ENCODE measurements at places on chromosomes 16 and 17.

- DNase-seq = no peak
Observed at GRCh38 chr17:63665527-63666214, 34.3 kb downstream of the LIMD2 start.

DNA sequence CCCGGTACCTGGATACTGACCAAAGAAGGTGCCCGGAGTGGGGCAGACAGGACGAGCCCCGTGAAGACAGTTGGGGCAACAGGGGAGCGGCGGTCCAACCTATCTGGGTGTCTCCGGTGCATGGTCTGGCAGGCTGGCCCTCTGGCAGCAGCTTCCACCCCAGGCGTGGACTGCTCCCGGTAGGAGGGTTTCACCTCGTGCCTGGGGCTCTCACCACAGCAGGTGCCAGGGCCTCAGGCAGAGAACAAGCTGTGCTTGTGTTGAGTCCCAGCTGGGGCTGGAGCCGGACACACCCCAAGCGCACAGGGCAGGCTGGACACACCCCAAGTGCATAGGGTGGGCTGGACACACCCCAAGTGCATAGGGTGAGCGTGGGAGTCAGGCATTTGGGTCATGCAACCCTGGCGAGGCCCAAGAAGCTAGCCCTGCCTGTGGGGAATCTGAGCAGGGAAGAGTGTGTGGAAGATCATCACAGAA, 1.5 kb upstream of the FBXL16 start:
- DNase-seq = no peak

DNA sequence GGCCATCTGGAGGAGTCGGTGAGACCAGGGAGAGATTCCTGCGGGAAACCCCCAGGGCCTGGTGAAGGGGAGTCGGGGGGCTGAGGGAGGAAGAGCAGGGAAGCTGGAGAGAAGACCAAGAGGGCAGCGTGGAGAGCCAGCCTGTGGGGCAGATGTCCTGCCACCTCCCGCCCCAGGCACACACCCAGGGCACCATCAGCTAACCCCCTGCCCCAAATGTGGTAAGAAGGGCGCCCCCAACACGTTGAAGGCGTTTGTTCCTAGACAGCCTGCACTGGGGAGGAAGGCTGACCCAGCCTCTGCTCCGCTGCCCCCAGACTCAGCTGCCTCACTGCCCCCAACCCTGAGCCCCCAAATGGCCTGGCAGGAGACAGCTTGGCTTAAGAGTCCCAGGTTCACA, 1.3 kb downstream of the BAIAP3 start:
- no peak for DNase-seq

DNA sequence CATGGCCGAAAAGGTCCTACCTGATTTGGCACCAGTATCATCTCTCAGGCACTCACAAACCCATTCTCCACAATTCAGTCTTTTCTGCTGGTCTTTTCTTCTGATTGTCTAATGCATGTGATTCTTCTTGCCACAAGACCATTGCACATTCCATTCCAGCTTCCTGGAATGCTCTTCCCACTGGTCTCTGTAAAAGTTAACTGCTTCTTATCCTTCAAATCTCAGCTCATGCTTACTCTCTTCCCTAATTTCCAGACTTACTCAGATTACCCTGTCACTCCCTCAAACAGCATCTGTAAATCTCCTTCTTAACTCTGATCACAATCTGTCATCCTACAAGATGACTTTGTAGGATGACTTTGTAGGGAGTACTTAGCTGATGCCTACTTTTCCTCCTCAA, 320.2 kb downstream of the MAP2K6 start:
- DNase-seq = no peak

DNA sequence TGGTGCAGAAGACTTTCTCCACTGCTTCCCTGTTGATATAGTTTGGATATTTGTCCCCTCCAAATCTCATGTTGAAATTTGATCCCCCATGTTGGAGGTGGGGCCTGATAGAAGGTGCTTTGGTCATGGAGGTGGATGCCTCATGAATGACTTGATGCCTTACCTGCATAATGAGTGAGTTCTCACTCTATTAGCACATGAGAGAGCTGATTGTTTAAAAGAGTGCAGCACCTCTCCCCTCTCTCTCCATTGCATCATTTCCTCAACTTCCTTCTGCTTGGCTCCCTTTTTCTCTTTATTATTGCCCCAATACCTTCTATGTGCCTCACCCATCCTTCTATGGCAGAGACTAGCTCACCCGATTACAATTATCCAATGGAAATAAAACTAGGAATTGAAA, 90.8 kb upstream of the COX10 start:
- DNase-seq = no peak

GRCh38 chr16:11986521-11987057, 10.1 kb downstream of the SNX29 start:
- DNase-seq = no peak

DNA sequence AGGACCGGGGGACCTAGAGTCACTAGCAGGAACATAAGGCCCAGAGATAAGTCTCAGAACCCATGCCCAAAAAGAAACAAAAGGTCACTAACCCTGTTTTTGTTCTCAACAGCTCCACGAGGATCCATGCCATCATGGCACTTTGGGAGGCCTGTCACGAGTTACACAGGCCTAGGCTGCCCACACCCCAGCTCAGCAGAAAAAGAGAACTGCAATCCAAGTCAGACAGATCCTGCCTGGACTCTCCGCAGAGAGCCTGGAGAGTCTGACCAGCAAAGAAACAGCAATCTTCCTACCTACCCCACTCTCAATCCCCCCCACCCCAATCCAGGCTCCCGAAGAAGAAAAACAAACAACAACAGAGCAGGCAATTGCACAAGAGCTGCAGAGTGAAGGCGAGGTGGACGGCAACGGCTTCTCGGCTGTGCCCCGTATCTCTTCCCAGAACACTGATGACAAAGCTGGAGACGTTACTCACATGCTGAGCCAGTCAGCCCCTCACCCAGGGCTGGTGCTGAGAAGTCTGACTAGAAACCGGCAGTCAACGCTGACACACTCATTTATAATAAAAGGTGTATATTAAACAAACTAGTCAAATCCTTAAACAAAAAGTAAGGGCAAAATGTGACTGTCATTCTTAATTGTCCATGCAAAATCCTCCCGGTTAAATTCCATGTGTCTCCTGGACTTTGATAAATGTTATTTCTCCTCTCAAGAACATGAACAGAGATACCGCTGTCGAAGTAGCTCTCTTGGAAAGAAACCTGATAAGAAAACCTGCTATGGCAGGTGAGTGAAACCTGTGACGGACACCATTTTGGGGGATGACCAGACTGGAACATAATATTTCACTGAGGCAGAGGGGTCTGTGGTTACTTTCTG, 89.3 kb downstream of the SMG6 start:
- no peak for DNase-seq

DNA sequence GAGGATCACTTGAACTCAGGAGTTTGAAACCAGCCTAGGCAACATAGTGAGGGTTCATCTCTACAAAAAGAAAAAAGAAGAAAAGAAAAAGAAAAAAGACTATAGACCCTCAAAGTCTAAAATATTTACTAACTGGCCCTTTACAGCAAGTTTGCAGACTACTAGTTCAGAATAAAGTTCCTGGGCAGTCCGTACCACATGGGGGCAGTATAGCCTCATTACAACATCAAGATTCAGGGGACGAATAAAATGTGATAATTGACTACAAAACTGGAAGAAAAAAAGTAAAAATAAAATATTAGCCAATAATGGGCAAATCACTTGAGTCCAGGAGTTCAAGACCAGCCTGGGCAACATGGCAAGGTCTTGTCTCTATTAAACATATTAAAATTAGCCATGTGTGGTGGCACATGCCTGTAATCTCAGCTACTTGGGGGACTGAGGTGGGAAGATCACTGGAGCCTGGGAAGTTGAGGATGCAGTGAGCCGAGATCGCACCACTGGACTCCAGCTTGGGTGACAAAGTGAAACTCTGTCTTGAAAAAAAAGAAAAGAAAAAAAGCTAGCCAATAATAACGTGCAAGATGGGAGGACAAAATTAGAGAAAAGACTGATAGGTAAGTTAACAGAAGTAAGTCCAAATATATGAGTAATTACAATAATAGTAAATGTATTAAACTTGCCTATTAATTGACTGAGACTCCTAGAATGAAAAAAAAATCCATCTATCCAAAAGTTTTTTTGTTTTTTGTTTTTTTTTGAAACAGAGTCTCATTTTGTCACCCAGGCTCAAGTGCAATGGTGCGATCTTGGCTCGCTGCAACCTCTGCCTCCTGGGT, 129.4 kb upstream of the SEC14L1 start:
- DNase-seq = peak; percentile 51

- DNase-seq = no peak
Observed at GRCh38 chr17:63341276-63341675, 104.8 kb downstream of the CYB561 start.

DNA sequence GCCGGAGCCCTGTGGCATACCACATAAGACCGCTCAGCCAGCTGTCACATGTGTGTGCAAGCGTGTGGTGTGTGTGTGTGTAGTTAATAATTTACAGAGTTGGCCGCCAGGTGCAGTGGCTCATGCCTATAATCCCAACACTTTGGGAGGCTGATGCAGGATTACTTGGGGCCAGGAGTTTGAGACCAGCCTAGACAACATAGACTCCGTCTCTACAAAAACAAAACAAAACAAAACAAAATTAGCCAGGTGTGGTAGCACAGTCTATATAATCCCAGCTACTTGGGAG, 20.4 kb downstream of the SOCS1 start:
- no peak for DNase-seq

- no peak for DNase-seq
Observed at GRCh38 chr17:31487063-31487647, 95.7 kb downstream of the RAB11FIP4 start.

GRCh38 chr17:79690466-79690865, 40.3 kb upstream of the ENPP7 start:
- DNase-seq = no peak

DNA sequence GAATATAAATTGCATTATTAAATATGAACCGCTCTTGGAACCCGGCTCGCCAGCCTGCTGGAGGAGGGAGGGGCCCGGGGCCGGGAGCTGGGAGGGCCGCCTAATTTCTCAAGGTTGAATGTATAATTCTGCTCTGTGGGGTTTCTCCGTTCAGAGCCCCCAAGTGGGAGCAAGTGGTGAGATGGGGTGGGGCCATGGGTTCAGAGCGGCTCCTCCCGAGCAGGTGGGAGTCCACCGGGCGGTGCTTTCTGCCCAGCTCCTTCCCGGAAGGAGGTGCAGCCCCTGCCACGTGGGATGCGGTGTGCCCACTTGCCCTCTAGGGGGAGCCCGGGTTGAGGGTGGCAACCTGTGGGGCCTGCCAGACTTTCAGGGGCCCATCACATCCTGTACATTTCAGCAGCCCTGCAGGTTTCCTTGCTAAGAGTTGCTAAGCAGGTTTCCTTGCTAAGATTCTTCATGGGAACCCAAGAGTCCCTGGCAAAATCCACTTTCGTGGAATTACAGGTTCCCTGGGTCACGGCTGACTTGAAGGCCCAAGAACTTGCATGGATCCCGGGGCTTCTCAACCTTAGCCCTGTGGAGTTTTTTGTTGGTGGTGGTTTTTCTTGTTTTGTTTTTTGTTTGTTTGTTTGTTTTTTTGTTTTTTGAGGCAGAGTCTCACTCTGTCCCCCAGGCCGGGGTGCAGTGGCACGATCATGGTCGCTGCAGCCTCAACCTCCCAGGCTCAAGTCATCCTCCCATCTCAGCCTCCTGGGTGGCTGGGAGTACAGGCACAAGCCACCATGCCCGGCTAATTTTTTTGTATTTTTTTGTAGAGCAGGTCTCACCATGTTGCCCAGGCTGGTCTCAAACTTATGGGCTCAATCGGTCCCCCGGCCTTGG, 196.7 kb upstream of the GSE1 start:
- DNase-seq = peak; percentile 32

- no peak for DNase-seq
Observed at GRCh38 chr16:30813821-30814189, 26.8 kb upstream of the ZNF629 start.

DNA sequence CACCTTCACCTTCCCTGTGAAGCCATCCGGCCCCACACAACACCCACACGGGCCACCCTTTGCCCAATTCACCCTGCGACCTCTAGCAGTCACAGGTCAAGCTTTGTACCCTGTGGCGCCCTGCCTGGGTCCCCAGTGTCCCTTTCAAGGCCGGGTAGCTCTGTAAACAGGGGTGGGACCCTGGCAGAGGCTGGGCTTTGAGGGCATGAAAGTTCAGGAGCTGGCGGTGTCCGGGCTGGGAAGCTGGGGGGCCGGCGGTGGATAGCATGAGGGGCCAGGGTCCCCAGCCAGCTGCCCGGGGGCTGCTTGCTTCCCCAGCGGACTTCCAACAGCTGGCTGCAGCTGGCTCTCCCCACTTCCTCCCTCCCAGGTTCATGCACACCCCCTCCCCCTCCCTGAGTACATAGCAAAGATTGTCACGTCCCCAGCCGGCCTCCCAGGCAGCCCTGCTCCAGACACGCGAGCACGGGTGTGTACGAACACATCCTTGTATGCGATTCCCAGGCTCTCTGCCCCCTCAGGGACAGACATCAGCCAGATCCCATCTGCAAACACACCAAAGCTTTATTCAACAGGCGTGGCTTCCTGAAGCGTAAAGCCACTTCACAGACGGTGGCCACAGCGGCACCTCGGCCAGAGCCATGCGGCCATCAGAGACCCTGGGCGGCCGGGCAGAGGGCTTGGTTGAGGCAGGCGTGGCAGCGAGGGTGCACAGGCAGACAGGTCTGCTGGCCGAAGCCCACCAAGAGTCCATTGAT, 8.2 kb downstream of the NTHL1 start:
- no peak for DNase-seq

DNA sequence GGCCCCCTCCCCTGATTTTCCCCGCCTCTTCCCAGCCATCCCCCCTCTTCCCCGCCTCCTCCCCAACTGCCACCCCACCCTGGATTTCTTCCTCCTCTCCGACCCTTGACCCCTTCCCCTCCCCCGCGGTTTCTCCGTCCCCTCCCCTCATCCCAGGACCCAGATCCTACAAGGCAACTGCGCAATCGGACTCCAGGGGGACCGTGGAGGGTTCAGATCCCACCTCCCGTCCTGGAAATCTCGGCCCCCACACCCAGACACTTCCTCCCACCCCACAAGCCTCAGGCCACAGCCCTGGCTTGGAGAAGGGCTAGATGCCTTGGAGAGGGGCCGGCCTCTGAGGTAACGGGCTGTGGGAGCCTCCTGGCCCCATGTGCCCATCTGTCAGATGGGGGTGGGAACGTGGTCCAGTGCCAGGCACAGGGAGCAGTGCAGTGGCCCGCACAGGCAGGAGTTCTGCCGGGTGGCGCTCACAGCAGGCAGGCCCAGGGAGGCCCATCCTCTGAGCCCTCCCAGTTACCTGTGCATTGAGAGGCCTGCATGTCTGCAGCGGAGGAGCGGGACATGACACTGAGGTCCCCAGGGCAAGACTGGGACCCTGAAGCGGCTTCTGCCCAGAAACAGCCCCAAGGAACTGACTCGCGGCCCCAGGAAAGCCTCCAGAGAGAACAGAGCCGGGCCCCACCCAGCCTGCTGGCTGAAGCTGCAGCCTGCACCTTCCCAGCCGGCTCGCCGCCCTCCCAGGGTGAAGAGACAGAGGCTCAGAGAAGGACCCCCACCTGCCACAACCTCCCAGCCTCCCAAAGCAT, 16.7 kb downstream of the ZNF423 start:
- DNase-seq = no peak

DNA sequence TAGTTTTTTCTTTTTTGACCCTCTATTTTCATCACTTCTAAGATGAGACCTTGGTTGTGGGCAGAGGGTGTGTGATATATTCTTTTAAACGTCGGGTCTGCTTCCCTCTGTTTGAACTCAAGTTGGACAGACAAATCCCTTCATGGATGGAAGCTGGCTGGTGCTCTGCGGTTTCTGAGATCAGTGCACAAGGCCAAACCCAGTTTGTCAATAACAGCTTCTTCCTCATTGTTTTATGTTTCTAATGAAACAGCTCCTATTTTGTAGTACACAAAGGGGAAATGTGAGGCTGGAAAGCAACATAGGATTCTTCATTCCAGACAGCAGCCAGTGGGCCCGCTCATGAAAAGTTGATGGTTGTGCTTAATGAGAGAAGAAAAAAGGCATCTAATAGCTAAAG, 159.6 kb downstream of the PRKCA start:
- DNase-seq = no peak

GRCh38 chr16:1981398-1981836, at the start of gene NOXO1:
TSS of gene NOXO1 (minus strand) at chr16:1981469. CDS start at chr16:1981179, 290 bp downstream.
- no peak for DNase-seq
